ENCODE measurements at places on chromosomes 1 and 21.

- no peak for DNase-seq
These were observed 127.1 kb upstream of the ARHGEF16 start for GRCh38 chr1:3327389-3327702.

- DNase-seq = no peak
These were observed 289.8 kb upstream of the PLXNA2 start for GRCh38 chr1:208533746-208534598.

DNA sequence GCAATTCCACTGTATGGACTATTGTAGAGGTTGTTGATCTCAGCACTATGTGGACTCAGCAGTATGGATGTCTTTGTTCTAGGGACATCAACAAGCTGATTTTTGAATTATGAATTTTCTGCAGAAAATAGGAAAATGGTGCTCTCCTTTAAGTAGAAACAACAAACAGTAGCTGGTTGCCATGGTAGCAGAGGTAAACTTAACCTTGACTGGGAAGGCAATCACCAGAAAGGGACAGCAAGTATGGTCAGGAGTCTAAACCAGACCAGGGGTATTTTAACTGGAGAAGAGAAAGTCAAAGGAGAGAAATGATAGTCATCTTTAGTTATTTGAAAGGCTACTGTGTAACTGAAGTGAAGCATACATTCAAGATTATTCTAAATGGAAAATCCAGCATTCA lies 22.3 kb downstream of the WLS start:
- no peak for DNase-seq

- no peak for DNase-seq
These were observed 82.6 kb upstream of the GALNT2 start for GRCh38 chr1:229984310-229984991.

GRCh38 chr21:31526040-31526439 lies 133.5 kb upstream of the SOD1 start:
- DNase-seq = no peak

- no peak for DNase-seq
These were observed 142.8 kb downstream of the ATG4C start for GRCh38 chr1:62926681-62927252.

GRCh38 chr1:187443939-187444338 lies 615.2 kb downstream of the PLA2G4A start:
- DNase-seq = no peak

DNA sequence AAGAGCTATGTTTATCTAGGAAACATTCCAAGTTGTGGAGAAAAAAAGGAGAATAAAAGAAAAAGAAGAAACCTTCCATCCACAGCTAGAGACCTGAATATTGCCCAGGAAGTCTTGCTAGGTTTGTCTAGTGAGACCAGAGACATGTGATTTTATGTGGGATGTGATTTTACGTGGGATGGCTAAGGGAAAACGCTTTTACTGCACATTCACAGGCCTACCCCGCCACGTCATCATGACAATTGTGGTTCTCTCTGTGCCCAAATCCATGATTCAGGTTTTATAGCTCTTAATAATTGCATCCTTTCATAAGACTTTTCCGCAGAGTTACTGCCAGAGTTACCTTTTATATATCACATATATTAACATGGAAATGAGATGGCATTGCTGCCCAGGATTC lies 86.4 kb upstream of the SSX2IP start:
- no peak for DNase-seq

- no peak for DNase-seq
These were observed 6.8 kb upstream of the VAMP4 start for GRCh38 chr1:171748651-171749050.

GRCh38 chr21:40242586-40243265 lies 375.5 kb downstream of the PCP4 start:
- no peak for DNase-seq

DNA sequence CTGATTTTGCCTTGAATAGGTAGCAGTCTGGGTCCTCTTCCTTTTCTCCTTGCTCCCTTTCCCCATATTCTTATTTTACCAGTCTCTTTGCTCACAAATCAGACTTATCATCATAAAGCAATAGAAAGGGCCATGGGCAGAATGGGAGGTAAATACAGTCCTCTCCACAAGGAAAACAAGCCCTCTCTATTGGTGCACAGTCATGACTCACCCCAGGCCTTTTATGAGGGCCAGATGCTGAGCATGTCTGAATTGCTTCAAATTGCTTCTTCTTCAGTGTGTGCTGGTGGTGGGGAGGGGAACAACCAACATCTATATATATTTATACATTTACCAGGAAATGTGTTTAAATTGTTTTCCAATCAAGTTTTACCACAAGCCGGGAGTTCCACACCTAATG lies 75.2 kb downstream of the GFI1 start:
- DNase-seq = no peak

DNA sequence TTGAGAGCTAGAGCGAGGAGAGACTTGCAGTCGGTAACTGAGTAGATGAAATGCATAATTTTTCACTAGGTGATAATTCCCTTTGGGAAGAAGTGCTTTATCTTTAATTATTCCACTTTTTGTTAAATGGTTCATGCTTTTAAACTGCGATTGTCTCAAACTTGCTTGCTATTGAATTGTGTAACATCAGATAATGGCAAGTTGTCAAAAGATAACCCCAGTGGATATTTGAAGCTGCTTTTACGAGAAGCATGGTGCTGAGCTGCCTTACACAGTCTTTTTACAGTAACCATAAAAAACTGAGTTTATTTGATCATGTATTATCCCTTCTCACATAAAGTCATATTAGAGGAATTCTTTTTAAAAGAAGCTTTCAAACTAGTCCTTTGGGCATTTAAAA lies 30.2 kb downstream of the TMEM50B start:
- no peak for DNase-seq

DNA sequence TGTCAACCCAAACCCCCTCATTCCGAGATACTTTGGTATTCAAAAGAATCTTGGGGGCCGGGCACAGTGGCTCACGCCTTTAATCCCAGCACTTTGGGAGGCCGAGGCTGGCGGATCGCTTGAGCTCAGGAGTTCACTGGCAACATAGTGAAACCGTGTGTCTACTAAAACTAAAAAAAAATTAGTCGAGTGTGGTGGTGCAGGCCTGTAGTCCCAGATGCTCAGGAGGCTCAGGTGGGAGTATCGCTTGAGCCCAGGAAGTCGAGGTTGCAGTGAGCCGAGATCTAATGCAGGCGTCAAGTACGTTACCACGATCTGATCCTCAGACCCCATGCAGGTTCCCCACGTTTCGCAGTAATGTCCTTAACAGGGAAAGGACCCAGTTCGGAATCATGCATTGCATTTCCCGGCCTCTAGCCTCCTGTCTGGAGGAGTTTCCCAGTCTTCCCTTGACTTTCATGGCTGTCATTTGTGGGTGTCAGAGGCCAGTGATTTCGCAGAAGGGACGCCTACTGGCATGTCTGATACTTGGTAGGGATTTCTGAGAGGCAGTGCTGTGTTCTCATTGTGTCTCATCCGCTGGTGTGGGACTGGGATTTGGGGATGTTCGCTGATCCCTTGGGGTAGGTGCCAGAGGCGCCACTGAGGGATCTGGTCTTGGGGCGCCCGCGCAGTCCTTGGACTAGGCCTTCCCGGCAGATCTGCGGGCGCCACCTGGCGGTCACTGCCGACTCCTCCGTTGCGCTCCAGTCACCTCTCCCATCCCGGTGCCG lies 39.3 kb upstream of the HMGN1 start:
- peak; percentile 77 for DNase-seq

- DNase-seq = no peak
These were observed 71.0 kb downstream of the HIVEP3 start for GRCh38 chr1:41847733-41848132.

GRCh38 chr1:14568716-14569355 lies 29.6 kb upstream of the KAZN start:
- no peak for DNase-seq

GRCh38 chr1:43711524-43712386 lies 4.4 kb downstream of the ST3GAL3 start:
- DNase-seq = no peak

DNA sequence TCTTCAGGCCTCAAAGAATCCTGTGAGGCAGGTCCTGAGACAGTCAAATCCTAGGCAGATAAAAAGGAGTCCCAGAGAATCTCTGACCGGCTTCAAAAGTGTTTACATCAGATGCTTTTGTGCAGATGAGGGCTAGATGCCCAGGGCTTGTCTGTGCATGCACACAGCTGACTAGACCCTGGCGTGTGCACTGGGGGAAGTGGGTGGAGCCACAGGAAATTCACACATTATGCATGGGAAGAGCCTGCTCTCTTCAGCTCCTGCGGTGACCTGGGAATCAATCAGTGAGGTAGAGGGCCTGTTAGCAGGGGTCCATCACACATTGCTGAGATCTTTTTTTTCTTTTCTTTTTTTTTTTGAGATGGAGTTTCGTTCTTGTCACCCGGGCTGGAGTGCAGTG lies 36.6 kb upstream of the NHLH2 start:
- DNase-seq = no peak

DNA sequence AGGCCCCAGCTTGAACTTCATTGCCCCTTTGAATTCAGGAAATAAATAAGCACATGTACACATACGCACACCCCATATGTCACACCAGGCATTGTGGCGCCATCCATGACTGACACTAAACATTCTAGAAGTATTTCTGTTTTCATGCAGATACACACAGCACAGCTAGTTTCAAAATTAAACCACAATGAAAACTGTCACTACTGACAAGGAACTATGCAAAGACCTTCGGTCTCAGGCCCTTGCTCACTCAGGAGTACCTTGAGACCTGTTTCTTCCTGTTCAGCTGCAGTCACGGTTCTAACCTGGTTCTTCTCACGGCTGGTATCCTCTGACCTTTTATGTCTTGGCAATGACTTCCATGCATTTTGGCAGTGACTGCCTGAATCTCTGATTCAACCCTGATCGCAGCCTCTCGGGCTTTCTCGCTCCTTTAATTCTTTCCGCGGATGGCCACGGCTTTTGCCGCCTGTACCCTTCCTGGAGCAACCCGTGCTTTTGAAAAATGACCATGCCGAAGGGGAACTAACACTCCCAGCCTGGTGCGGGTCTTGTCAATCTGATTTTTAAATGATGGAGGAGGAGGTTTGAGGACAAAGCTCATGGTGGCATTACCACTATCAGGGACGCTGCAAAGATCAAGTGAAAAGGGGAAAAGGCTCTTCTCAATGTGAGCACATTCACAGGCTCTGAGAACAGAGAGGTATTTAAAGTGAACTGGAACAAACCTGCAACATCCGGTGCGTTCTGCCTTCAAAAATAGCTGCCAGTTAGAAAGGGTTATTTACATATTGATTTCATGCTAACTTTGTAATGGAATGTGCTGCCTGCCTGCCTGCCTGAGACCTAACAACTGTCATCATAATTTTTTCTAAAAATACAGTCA lies 384.6 kb downstream of the RRAGC start:
- DNase-seq = no peak

DNA sequence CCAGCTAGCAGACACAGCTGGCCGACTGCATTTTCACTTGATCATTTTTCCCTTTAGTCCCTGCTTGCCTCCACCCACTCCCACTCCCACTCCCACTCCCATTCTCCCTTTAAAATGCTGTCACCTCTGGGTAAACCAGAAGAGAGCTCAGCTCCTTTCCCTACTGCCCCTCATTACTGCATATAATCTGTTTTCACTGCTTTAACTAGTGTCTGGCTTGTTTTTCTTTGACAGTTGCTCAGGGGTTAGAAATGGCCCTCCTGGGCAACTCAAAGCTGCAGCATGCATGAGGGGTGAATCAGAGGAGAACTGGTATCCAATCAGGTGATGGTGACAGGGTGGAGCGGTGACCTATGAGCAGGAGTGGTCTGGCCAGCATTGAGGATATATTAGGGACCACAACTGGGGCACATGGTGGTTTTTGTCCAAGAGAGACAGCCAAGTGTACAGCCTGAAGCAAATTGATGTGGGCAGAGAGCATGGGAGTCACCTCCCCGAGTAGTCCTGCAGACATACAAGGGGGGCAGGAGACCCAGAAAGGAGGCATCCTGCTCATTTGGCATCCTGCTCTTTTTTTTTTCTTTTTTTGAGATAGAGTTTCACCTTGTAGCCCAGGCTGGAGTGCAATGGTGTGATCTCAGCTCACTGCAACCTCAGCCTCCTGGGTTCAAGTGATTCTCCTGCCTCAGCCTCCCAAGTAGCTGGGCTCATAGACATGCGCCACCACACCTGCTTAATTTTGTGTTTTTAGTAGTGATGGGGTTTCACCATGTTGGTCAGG lies 42.6 kb upstream of the SRSF10 start:
- DNase-seq = no peak

DNA sequence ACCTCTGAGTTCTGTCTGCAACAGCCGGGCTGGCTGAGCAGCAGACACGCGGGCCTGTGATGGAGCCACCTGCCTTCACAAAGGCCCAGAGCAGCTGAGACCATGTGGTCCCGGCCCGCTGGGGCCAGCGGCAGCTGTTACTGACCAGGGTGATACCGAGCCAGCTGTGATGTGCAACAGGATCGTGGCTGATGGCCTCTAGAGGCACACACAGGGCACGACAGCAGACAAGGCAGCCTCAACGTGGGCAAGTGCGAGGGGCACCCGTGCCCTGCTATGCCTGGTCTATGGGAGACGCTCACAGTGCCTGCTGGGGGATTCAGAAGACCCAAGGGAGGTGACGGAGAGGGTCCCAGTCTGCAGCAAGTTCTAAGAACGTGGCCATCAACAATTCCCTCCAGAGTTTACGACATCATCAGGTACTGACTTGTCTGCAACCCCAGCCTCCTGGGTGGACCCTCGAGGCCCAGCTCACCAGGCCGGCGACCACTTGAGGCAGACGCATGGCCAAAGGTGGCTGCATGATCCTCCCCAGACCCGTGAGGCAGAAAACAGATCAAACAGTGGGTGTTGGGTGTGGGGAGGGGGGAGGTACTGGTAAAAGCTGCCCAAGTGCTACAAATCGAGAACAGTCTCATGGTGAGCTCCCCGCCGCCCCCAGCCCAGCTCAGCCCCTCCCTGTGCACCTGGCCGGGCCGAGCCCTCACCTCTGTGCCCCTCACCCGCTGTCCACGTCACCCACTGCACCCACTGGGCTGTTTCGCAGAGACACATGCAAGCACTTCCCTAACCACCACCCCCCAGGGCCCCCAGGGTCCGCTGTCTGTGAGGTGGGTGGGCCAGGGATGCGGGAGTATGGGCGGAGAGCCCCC lies 6.0 kb downstream of the POFUT2 start:
- no peak for DNase-seq

DNA sequence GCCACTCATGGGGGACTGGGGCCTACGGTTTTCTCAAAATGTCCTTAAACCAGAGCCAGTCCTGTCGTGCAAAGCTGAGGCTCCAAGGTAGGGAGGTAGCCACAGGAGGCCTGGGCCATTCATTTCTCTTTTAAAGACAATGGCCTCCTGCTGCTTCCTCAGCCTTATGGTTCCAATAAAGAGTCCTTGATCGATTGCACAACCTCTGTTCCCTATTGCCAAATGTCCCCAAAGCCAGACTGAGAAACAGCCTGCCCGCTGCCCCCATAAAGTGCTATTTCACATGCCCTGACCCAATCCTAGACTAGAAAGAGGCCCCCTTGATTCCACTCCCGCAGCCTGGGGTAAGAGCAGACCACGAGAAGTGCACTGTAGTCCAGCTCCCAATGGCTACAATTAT lies 166.7 kb downstream of the CLIC6 start:
- no peak for DNase-seq

- DNase-seq = peak; percentile 0
These were observed 93.1 kb upstream of the HAO2 start for GRCh38 chr1:119275145-119276134.

- no peak for DNase-seq
These were observed 10.3 kb upstream of the TUFT1 start for GRCh38 chr1:151529781-151530180.

GRCh38 chr21:15804247-15805005 lies 74.6 kb downstream of the USP25 start:
- no peak for DNase-seq

- DNase-seq = no peak
These were observed 32.7 kb upstream of the ATP5PO start for GRCh38 chr21:33948096-33948950.

GRCh38 chr21:42125571-42126544 lies 54.7 kb downstream of the UMODL1 start:
- DNase-seq = no peak
